ENCODE measurements at places on chromosomes 16 and 17.
A peak's percentile ranks its signal among the peaks of the same experiment; 100 is the strongest.

GRCh38 chr17:36808180-36808661 lies 129.1 kb upstream of the LHX1 start:
- no peak for DNase-seq

GRCh38 chr16:66045626-66046025 lies 320.9 kb upstream of the CDH5 start:
- DNase-seq = no peak

- DNase-seq = no peak
Measured at GRCh38 chr16:15654591-15654990, 4.5 kb downstream of the NDE1 start.

DNA sequence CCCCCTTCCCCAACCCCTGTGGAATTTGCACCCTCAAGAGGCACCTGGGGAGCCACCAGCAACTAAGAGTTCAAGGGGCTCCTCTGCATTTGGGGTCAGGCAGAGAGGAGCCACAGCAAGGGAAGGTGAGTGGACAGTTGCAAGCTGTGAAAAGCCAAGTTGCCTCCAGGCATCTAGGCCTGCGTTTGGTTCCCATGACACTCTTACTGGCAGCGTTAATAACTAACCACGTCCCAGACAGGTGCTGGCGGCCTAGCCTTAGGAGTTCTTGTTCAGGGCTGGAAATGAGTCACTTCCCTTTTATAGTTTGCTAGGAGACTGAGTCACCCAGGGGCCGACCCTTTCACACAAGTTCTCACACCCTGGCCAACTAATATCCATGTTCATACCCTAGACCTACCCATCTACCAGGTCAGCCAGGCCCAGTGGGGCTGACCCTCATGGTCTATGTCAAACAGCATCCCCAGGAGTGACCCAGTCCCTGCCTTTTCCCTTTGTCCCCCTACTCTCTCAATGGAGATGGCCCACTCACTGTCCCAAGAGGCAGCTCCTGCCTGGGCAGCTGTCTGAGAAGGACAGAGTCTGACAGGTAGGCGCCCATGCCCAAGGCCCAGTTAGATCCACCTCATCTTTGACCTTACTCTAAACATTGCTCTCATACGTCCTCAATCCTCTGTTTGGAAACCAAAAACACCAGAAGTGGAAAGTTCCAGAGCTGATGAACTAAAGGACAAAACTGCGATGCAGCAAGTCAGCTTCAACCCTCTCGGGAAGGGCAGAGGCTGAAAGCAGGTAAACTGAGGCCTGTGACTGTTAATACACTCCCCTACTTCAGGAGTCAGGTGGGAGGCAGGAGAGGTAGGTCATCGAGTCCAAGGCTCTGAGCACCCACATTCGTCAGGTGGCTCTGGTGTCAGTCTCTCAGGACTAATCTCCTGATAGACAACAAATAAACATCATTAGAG lies 300.6 kb downstream of the SOX9 start:
- peak; percentile 82 for DNase-seq

GRCh38 chr16:81296631-81297030 lies 18.1 kb upstream of the GAN start:
- no peak for DNase-seq

DNA sequence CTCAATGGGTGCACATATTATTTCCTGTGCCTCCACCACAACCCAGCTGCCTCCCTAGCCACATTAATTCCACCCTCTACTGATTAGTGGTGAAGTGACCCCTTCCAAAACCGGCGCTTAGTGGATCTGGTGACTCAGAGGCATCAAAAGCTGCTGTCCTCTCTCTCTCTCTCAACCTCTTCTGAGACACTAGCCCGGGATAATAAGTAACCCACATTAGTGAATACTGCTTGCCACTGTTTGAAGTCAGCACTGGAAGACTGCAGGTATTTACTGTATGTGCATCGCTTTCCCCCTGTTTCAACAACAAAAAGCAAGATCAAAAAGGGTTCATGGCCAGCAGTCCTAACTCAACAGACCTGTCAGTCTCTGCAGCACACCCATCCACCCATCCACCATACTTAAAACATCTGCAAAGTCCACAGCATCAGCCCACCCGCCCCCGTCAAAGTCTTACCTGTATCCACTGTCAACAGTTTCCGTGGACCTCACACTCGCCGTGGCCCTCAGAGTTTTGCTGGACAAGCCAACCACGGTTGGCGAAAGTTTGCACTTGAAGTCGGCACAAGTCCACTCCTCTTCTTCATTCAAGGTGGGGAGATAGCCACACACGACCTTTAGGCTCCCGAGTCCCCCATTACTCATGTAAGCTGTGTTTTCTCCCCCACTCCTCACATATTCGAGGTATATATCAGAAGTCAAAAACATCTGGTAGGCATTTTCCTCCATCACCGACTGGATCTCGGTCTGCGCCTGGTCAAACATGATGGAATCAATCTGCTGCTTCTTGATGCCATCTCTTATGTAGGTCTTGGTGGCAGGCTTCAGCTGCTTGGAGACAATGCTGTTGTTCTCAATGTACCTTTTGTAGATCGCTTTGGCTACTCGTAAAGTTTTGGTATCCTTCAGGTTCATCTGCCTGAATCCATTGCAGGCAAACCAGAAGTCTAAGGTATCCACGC lies 3.8 kb downstream of the AXIN2 start:
- DNase-seq = no peak

DNA sequence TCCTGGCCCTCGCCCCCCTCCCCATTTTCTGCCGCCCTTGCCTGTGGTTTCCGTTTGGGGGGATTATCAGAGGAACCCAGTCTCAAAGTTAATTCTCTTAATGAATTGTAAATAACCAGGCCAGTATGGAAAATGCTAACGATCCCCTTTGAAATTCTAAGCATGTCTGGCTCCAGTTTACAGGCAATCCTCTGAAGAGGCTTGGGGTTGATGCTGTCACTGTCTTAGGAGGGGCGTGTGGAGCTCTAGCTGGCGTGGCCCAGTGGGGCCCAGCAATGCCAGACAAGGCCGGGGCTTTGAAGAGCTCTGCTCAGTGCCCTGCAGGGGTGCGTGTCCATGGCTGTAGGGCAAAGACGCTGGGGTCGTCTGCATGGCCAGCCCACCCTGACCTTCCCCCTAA lies 164.6 kb downstream of the CYLD start:
- DNase-seq = no peak

- DNase-seq = peak; percentile 59
Measured at GRCh38 chr16:57039148-57039812, 49.9 kb downstream of the NLRC5 start.

- DNase-seq = peak; percentile 76
Measured at GRCh38 chr17:21280081-21280518, 4.4 kb upstream of the MAP2K3 start.

GRCh38 chr16:8986111-8986510 lies 22.4 kb upstream of the USP7 start:
- no peak for DNase-seq

DNA sequence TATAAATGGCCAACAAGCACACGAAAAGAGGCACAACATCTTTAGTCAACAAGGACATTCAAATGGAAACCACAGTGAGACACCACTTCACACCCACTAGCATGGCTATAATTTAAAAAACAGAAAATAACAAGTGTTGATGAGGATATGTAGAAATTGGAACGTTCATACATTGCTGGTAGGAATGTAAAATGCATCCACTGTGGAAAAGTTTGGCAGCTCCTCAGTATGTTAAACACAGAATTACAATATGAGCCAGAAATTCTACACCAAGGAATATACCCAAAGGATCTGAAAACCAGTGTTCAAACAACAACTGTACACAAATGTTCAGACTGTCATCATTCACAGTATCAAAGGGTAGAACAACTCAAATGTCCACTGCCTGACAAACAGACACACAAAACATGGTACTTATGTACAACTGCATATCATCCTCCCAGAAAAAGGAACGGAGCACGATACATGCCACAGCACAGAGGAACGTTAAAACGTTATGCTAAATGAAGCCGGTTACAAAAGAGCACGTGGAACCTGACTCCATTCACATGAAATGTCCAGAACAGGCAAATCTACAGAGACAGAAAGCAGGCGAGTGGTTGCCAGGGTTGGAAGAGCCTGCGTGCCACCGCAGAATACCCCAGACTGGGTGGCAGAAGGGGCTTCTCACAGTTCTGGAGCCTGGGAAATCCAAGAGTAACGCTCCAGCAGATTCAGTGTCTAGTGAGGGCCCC lies 32.8 kb upstream of the METRNL start:
- no peak for DNase-seq

GRCh38 chr17:28706471-28707338 lies 5.0 kb downstream of the PROCA1 start:
- no peak for DNase-seq

DNA sequence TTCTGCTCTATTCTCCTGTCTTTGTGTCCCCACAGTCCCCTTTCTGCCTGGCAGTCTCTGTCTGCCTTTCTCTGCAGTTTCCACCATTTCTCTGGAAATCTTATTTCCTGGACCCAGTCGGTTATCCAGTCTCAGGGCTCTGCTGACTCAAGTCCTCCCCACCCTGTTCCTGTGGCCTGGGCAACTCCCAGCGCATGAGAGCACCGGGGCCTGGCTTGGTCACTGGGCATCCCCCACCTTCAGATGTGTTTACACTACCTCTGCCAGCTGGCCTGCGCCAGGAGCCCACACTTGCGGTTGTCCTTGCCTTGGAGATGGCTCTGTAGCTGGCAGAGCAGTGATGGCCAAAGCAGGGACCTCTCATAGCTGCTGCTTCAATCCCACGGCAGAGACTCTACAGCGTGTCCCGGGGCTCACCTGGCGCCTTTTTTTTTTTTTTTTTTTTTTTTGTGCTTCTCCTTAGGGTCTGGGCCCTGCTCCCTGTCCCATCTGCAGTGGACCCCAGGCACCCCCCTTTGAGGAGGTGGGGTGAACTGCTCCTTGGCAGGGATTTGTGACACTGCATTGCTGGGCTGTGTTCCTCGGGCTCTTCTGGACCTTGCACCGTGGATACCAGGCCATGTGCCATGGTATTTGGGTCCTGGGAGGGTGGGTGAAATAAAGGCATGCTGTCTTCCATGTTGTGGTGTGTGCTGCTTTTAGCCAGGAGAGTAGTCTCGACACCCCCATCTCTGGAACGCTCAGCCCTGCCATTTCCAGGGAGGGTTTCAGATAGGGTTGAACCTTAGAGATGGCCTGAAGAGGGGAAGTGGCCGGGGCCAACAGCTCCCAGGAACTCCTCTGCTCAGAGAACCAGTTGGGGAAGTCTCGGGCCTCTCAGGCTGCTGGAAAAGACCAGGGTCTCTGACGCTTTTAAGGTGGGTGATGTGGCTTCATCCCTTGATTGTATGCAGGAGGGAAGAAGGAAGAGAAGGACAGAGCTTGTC lies 17.5 kb downstream of the GUCY2D start:
- no peak for DNase-seq

- DNase-seq = no peak
Measured at GRCh38 chr17:79765708-79766107, 12.2 kb upstream of the CBX2 start.

- no peak for DNase-seq
Measured at GRCh38 chr17:57327176-57327970, 71.0 kb downstream of the MSI2 start.
